ENCODE measurements at places on chromosomes 1 and 21.

DNA sequence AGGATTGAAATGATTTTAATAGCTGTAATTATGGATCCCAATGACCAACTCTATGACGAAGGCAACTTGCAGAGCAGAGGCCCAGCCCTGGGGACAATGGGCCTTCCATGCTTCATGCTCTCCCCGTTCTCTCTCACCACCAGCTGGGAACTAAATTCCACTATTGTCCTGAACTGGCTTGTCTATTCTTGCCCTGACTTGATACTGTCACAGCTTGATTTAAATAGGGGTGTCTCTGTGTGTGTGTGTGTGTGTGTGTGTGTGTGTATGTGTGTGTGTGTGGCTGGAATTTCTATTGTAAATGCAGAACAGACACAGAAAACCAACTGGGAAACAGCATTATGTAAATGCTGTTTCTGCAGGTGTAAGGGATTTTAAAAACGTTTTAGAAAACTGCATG, 57.0 kb downstream of the SLC22A15 start:
- DNase-seq = no peak

DNA sequence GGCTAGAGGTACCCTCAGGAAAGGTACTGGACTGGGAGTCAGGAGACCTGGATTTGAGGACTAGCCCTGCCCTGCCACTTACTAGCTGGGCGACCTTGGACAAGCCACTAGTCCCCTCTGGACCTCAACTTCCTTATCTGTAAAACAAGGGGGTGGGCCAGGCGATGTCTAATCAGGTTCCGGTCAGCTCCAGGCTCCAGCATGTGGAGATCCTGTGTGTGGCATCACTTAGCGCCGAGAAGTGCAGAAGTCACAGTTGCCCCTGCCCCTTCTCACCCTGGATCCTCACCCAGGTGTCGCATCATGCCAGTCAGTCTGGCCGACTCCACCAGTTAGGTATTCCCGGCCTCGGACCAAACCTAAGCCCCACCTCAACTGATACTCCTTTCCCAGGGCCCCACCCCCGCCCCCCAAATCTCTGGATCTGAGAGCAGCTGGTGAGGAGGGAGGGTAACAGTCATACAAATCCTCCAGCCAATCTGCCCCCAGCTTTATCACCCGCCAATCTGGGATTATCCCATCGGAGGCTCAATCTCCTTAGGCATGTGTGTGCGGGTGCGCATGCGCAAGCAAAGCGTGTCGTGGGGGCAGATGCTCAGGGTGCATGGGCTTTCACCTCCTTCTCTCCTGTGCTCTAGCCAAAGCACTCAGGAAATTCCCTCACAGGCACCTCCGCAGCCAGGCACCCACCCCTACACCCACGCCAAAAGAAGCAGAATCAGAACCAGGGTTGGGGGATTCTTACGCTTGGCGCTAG, 5.4 kb downstream of the CELF3 start:
- DNase-seq = no peak

GRCh38 chr1:189616893-189617292, 860.8 kb downstream of the BRINP3 start:
- DNase-seq = no peak

GRCh38 chr1:244732851-244733450, 80.0 kb downstream of the DESI2 start:
- no peak for DNase-seq

DNA sequence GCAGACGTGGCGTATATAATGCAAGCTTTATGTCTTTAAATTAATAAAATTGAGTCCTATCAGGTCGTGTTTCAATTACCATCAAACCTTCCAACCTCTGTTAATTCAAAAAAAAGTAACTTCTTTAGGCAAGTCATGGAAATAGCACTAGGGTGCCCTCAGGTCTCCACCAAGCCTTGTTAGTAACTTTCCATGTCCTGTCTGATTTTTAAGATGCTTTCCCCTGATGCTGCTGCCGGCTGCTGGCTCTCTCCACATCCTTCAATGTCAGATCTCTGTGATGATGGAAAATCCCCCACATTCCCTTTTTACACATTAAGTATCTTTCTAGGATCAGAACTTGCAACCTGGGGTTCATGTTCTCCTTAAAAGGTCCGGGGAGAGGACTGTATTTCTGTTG, 3.0 kb downstream of the ERG start:
- DNase-seq = no peak

GRCh38 chr1:236550961-236551851, 27.4 kb downstream of the LGALS8 start:
- DNase-seq = no peak

DNA sequence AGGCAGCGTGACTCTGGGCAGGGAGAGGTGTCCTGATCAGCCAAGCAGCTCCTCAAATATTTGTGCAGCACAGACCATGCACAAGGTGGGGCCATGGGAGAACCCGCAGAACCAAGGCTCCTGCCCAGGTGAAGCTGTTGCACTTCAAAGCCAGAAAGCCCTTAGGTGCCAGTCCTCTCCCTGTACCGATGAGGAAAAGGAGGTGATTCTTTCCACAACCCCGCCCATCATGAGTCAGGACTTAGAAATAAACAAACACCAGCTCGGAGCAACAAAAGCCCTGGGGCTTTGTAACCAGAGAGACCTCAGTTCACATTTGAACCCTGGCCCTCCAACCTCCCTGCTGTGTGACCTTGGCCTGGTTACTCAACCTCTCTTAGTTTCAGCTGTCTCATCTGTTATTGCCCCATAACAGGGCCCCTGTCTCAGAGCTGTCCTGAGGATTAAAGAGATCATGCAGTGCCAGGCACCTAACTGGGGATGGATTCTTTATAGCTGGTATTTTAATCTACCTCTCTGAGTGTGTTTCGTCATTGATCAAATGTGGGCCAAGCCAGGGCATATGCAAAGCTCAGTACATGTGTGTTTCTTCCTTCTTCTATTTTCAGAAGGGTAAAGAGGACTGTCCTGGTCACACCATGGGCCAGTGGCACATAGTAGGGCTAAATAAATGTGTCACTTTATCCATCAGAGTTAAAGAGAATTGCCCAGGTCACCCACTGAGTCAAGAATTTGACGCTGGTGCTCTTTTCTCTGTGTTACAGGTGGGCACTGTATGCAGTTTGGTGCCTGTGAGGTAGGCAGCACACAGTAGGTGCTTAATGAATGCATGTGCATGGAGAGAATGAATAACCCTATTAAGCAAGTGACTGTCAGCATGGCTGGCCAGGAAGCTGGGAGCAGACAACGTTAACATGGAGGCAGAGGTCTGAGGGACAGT, 1.4 kb downstream of the LDLRAD1 start:
- DNase-seq = no peak

DNA sequence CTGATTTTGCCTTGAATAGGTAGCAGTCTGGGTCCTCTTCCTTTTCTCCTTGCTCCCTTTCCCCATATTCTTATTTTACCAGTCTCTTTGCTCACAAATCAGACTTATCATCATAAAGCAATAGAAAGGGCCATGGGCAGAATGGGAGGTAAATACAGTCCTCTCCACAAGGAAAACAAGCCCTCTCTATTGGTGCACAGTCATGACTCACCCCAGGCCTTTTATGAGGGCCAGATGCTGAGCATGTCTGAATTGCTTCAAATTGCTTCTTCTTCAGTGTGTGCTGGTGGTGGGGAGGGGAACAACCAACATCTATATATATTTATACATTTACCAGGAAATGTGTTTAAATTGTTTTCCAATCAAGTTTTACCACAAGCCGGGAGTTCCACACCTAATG, 75.2 kb downstream of the GFI1 start:
- no peak for DNase-seq

GRCh38 chr21:26597031-26597430, 23.9 kb upstream of the CYYR1 start:
- no peak for DNase-seq

GRCh38 chr1:189463166-189463565, 1014.5 kb downstream of the BRINP3 start:
- no peak for DNase-seq

DNA sequence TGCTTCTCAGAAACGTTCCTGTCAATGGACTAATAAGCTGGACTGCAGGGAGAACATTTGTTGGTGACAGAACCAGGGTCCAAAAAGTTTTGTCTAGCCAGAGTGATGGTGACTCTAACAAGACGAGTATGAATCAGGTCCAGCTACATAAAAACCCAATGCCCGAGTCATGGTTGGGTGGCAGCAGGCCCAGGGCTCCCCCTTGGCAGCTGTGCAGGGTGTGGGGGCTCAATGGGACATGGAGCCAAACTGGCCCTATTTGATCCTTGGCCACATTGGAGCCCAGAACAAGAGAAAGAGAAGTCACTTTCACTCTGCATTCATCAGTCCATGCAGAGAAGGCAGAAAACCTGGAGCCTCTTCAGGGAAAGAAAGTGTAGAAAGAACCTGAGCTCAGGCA, 37.9 kb upstream of the TENT5C start:
- peak; percentile 32 for DNase-seq

- DNase-seq = no peak
These were observed 265.0 kb downstream of the NPHP4 start for GRCh38 chr1:5727191-5727590.

DNA sequence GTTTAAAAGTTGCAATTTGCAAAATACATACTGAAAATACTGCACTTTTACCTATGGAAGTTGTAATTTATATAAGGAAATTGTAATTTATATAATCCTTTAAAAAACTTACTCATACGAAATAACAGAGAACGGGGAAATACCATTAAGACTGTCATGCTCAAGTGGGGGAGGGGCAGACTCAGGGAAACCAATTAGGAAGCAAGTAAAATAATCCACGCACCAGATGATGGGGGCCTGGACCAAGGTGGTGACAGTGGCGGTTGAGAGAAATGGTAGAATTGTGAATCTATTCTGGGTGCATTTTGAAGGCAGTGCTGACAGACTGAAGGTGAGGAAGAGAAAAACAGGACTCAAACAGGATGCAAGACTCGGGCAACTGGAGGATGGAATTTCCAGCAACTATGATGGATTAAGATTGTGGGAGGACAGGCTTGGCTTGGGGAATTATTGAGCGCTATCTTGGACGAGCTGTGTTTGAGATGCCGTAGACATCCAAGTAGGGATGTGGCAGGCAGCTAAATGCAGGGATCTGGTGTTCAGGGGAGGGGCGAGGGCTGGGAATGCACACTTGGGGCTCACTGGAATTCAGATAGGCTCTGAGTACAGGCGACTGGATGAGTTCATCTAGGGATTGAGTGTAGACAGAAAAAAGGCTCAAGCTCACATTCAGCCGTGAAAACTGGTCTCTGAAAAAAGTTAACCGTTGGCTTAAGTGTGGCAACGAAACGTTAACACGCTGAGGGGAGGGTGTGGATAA, 977 bp downstream of the LCA5L start:
- no peak for DNase-seq

DNA sequence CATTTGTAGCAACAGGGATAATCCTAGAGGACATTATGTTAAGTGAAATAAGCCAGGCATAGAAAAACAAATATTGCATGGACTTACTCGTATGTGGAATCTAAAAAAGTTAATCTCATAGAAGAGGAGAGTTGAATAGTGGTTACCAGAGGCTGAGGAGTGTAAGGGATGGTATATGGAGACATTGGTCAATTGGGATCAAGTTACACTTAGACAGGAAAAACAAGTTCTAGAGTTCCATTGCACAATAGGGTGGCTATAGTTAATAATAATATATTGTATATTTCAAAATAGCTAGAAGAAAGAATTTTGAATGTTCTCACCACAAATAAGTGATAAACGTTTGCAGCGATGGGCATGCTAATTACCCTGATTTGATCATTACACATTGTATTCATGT, 354.6 kb downstream of the SEC16B start:
- no peak for DNase-seq

DNA sequence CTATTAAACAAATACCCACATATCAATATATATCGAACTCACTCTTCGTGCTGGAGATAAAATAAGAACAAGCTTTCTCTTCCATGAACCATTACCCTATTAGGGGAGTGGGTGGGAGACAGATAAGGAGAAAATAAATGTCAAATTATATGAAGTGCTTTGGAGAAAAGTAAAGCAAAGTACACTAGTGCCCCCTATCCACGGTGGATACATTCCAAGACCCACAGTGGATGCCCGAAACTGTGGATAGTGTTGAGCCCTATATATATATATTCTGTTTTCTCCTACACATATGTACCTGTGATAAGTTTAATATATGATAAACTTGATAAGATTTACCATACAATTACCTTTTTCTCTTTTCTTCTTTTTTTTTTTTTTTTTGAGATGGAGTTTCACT, 54.6 kb downstream of the FH start:
- DNase-seq = no peak

GRCh38 chr1:13554798-13555197, 28.8 kb upstream of the PDPN start:
- no peak for DNase-seq

DNA sequence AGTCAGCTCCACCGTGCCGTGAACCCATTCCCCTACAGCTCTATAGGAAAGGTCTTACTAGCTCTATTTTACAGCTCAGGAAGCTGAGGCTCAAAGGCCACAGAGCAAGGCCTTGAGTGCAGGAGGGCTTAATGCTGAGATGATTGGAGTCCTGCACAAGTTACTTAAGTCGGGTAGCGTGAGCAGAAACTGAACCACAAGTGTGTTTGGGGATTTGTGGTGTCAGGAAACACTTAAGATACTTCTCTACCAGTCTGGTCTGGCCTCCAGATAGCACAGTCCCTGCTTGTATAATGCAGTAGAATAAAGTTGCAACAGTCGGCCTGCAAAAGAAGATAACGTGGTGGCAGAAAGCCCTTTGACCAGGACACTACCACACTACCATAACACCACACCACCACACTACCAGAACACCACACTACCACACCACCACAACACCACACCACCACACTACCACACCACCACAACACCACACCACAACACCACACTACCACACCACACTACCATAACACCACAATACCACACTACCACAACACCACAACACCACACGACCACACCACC, 118.1 kb downstream of the SPSB1 start:
- no peak for DNase-seq

DNA sequence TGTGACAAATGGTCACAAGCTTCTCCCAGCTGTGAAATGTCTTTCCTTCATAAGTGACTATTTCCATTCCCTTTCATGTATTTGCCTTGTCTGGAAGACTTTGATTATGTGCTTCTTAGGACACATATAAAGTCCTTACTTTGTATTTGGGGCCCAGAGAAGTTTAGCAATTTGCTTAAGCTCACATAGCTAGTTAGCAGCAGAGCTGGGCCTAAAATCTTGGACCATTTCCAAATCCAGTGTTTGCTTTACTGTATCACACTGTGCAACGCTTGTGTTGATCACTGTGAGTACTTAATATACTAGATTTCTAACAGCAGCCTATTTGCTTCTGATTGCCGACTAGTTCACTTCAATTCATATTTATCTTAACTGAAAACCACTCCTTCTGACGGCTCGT, 2.2 kb upstream of the KCNA3 start:
- no peak for DNase-seq

DNA sequence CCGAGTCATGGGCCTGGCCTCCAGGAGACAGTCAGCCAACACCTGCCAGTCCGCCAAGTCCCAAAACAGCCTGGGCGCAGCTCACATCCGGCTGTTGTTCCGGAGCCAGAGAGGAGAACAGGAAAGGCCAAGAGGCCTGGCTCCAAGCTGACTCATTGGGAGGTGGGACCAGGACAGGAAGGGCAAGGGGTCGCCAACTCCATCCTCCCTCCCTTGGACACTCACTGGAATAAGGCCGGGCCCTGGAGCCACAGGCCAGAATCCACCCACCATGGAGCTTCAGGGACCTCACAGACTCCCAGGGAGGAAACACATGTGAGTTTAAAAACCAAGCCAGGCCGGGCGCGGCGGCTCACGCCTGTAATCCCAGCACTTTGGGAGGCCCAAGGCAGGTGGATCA, 25.1 kb upstream of the CLIC4 start:
- no peak for DNase-seq

Measured in CD8-positive, alpha-beta T cell (primary cell).